T-helper 17 cell (primary cell): ENCODE measurements at places on chromosomes 2 and 18.

DNA sequence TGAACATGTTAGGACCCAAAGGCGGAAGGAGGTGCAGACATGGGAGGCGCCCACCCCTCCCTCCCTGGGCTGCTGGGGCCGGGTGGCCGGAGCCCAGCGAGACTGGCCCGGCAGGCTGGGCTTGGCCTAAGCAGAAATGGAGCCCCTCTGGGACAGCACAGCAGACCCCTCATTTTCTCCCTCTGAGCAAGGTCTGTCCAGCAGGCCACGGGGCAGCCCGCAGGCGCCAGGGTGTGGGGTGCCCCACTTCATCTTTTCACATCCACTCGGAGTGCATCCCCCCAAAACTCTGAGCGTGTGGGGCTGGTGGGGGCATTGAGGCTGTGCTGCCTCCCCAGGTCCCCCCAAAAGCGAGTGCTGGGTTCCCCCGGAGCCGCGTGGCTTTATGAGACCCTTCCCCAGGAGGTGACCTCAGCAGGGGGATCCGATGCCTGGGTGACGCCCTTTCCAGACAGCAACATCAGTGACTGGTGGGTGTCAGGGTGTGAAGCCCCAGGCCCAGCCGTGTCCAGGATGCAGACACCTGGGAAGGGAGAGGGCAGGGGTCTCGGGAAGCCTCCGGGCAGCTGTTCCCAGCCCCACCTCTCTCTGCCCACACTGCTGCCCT is 36.7 kb upstream of the GPC1 start:
- no peak for DNase-seq

GRCh38 chr18:60506190-60506589 is 133.6 kb upstream of the MC4R start:
- DNase-seq: no peak

DNA sequence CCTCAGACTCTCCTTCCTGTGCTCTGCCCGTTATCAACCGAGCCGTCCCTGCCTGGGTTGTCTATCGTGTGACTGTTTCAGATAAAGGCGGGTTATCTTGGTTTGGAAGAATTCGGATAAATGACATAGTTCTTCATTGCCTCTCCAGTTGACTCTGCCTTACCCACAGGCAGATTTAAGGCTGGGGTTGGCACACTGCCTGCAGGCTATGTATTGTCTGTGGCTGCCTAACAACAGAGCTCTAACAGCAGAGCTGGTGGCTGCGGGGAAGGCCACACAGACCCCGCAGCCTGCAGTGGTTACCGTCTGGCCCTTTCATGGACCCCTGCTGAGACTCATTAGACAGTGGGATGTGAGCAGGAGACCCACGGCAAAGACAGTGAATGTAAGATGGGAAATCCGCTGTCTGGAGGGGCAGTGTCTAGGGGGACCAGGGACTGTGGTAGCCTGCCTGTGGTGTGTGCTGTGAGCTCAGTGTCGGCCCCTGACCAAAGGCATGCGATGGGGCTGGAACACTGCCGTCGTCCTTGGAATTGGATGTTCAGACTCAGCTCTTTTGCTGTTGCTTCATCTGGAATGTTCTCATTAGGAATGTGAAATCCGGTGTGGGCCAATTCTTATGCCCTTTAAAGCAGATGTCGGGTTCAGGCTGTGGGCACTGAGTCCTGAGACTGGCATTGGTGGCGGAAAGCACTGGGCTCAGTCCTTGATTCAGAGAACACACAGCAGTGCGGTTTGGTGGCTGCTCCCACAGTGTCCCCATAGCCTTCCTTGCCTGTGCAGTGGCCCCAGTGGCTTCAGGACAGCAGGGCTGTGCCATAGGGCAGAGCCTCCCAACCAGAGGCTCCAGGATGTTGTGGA is 44.5 kb downstream of the SH3RF3 start:
- DNase-seq: no peak

DNA sequence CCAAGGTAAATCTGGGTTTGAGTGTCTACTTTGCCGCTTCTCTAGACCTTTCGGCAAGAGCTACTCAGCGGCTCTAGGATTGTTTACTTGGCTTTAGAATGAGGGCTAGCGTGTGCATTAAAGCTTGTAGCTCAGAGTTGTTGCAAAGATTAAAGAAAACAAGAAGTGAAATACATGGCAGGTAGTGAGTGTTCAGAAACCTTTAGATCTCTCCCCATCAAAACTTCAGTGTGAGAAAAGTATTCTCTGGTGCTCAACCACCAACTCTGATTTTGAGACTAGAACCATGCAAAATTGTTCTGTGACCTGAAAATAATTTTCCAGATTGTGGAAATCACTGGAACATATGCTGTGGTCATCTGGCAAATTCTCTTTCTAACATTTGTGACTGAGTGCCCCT is 512.0 kb downstream of the CMPK2 start:
- DNase-seq: no peak

GRCh38 chr2:109417701-109418335 is 195.9 kb downstream of the SEPTIN10 start:
- DNase-seq: no peak

GRCh38 chr18:76708071-76708721 is 114.2 kb upstream of the ZNF236 start:
- no peak for DNase-seq

GRCh38 chr2:147345246-147345645 is 499.6 kb upstream of the ACVR2A start:
- DNase-seq: no peak

GRCh38 chr18:46474487-46475389 is 182.3 kb downstream of the LOXHD1 start:
- DNase-seq: no peak

DNA sequence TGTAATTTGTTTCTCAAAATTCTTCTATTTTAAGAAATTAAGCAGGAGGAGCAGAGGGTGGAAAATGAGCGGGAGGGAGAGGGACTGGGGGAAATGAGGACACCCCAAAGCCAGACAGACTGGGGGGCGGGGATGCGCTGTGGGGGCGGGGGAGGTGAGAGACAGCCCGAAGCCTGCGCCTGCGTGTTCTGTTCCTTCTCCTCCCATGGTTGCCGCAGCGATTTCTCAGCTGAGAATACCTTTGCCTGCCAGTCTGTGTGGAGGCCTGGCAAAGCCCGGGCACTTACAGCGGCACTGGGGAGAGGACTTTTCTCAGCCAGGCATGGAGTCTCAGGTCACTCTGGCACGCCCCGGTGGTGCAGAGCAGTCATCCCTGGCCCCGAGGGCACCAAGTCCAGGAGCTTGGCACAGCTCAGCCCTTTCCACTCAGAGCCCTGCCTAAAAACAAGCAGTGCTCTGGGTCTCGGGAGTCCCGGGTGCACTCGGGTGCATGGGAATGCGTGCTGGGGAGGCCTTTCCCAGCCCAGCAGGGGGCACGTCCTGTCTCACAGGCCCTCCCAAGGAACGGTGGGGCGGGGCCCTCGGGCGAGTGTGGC is 289.3 kb upstream of the HS6ST1 start:
- no peak for DNase-seq

- DNase-seq: no peak
Observed at GRCh38 chr18:3982541-3982940, 472.6 kb downstream of the DLGAP1 start.

GRCh38 chr2:218924757-218925156 is 34.7 kb upstream of the CDK5R2 start:
- no peak for DNase-seq

DNA sequence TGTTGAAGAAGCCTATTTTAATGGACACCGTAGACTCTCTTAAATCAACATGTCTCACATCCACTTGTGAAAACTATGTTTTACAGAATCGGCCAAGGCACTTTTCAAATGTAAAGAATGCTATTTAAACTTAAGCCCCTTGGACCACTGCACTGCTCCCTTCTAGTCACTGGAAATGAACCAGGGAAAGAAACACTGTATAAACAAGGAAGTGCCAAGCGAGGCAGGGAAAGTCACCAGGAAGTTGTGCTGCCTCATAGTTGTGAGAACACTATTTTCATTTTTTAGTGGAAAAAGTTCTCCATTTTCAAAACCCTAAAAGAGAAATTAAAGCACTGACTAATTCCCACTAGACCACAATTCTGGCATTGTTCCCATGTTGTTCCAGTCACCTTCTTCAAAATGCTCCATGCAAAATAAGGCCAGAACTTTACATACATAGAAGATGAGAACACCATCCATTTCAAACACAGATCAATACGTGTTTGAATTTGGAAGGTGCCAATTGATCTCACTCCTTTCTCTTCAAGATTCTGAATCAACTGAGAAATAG is 13.5 kb downstream of the CCDC141 start:
- DNase-seq: no peak

- DNase-seq: no peak
Observed at GRCh38 chr18:70046796-70047195, 99.1 kb upstream of the CD226 start.

DNA sequence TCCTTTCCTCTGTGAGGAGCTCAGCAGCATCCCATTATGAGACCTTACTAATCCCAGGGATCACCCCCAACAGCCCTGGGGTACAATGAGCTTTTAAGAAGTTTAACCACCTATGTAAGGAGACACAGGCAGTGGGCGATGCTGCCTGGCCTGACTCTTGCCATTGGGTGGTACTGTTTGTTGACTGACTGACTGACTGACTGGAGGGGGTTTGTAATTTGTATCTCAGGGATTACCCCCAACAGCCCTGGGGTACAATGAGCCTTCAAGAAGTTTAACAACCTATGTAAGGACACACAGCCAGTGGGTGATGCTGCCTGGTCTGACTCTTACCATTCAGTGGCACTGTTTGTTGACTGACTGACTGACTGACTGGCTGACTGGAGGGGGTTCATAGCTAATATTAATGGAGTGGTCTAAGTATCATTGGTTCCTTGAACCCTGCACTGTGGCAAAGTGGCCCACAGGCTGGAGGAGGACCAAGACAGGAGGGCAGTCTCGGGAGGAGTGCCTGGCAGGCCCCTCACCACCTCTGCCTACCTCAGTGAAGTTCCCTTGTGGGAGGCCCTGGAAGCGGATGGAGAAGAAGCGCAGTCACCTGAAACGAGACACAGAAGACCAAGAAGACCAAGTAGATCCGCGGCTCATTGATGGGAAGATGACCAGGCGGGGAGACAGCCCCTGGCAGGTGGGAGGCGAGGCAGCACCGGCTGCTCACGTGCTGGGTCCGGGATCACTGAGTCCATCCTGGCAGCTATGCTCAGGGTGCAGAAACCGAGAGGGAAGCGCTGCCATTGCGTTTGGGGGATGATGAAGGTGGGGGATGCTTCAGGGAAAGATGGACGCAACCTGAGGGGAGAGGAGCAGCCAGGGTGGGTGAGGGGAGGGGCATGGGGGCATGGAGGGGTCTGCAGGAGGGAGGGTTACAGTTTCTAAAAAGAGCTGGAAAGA is 7.6 kb downstream of the PROC start:
- DNase-seq: no peak

DNA sequence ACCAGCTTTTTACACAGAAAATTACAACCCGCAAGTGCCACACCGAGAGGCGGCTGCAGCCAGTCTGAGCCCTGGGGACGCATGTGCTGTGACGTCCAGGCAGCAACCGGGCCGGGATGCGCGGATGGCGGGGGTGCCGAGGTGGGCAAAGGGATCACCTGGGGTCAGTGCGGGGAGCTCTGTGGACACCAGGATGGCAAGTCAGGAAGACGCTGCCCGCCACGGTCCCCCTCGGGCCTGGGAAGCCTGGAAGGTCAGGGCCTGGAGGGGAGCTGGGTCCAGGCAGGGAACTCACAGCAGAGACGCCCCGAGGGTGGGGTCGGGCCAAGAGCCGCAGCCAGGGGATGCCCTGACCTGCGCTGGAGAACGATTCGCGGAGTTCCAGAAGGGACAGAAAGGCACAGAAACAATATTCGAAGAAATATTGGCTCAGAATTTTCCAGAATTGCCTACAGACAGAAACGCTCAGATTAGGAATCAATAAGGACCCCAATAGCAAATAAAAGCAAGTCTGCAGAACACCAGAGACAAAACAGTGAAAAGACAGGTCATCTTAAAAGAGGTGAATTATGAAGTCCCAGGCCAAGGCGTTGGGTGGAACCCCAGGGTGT is 11.7 kb upstream of the KIF1A start:
- DNase-seq: no peak

DNA sequence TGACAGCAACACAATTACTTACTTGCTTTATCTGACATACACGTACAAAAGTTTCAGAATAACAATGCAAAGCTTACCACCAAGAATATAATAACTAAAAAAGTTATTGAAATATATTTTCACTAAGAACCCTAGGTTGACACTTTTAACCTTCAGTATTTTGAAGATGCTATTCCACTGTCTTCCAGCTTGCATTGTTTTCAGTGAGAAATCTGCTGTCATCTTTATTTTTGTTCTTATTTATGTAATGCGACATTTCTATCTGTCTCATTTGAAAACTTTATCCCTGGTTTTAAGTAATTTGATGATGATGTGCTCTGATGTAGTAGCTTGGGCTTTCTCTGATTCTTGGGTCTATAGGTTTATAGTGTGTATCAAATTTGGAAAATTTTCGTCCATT is 165.0 kb upstream of the SMIM21 start:
- DNase-seq: no peak

- DNase-seq: no peak
Observed at GRCh38 chr2:15718944-15719323, 127.3 kb downstream of the DDX1 start.

- no peak for DNase-seq
Observed at GRCh38 chr2:176682278-176682677, 413.0 kb downstream of the MTX2 start.

DNA sequence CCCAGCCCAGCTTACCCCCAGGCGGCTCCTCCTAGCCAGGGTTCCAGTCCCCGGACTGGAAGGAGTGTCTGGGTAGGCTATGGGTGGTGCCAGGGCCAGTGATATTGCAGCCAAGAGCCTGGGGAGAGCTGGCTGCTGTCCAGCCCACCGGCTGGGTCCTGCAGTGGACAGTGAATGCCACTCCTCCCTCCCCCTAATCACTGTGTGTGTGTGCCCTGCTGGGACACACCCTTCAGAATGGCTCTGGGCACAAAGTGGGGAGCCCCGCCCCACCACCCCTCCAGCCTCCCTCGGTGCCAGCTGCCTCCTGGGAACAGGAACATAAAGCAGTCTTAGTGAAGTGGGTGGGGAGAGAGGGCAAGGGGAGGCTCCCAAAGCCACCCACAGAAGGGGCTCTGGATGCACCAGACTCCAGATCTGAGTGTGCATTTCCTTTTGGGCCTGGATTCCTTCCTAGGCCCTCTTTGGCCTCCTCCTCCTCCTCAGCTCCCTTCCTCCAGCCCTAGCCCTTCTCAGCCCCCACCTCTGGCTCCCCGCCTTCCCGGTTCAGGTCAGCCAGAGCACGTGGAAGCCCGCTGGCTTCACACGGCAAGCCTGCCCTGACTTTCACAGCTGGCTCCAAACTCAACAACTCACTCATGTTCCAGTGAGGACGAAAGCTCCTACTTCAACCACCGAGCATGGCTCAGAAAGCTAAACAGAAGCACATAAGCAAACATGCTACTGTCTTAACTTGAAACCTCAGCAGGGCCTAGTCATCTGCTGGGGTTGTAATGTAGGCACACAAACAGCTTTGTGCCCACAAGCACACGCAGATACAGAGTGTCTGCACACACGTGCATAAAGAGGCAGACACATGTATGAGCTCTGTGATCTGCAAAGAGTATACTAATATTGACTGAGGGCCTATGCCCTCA is 209.2 kb upstream of the SMAD2 start:
- DNase-seq: no peak

DNA sequence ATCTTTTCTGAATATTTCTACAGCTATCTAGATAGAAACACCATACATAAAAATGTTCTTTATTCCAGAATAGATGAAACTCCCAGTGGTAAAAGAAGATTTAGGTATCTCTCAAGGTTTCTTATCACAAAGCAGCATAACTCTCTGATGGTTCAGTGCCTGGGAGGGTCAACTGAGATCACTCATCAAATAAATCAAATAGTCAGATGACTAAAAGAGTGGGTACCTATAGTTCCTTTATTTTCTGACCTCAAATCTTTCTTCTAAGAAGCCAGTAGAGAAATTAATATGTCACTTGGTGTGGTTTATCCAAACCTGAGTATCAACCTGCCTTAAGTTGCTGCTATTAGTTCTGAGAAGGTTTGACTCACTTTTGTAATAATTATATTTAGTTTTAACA is 120.9 kb downstream of the TMEFF2 start:
- no peak for DNase-seq
